CD4-positive, alpha-beta T cell treated with Interleukin-21 for 1 hour (primary cell): ENCODE measurements at places on chromosomes 5 and 9.

- no peak for DNase-seq
Observed at GRCh38 chr5:10655161-10655971, 91.5 kb downstream of the ANKRD33B start.

GRCh38 chr9:123049589-123050222 is 16.2 kb downstream of the GPR21 start:
- DNase-seq = no peak

DNA sequence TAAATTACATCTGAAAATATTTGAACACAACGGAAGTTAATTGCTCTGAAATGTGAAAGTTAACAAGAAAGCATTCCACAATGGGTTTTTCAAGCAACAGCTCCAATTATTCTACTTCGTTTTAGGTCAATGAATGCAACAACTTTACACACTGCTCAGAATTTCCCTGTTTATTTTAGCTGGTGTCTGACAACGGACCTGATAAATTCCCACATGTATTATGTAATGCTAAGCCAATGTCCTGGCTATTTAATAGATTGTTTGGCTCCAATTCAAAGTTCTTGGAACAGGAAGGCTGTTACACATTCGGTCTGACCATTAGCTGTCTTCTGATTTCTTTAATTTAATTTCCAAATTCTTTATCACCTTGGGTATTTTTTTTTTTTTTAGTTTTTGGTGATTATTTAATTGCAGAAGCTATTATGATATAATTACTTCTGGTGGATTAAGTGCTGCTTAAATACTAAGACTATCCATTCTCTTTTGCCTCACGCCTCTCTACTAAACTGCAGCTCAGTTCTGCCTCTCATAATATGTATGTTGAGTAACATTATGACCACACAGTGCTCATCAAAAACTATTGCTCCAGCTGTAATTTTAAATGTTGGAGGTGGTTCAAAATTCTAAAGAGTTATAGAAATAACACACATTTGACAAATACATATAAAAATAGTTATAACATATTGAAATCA is 57.9 kb downstream of the MEF2C start:
- no peak for DNase-seq

GRCh38 chr5:33423018-33423630 is 17.6 kb upstream of the TARS1 start:
- no peak for DNase-seq

DNA sequence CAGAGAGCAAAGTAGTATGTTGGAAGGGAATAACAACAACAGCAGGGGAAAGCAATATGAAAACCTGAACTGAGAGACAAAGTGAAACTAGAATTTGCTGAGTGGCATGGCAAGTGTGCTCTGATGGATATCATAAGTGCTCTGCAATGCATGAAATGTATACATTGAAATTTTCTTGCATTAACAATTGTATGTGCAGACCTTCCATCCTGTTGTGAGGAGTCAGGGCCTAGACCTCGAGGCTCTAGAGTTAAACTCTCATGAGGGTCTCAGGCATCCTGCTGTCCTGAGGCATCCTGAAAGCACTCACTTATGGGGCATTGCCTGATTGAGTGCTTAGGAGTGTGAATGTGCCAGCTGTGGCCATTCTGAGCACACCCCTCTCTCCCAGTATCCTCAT is 1.1 kb downstream of the ECM2 start:
- no peak for DNase-seq

GRCh38 chr5:107831612-107832395 is 161.1 kb upstream of the EFNA5 start:
- DNase-seq = no peak

DNA sequence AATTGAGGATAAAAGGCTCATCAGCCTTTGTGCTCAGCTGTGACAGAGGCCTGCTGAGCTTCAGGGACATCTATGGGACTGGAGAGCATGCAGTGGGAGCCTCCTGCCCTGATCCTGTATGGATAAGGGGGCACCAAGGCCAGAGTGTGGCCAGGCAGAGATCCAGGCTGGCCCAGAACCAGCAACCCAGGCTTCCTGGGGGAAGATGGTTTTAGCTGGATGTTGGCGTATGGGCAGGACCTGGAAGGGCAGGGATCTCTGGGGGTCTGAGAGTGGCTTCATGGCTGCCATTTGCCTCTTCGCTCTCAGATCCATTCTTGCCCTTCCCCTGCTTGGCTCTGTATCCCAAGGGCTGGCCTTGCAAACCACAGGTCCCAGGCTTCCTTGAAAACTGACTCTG is 169.9 kb downstream of the MACROH2A1 start:
- no peak for DNase-seq

DNA sequence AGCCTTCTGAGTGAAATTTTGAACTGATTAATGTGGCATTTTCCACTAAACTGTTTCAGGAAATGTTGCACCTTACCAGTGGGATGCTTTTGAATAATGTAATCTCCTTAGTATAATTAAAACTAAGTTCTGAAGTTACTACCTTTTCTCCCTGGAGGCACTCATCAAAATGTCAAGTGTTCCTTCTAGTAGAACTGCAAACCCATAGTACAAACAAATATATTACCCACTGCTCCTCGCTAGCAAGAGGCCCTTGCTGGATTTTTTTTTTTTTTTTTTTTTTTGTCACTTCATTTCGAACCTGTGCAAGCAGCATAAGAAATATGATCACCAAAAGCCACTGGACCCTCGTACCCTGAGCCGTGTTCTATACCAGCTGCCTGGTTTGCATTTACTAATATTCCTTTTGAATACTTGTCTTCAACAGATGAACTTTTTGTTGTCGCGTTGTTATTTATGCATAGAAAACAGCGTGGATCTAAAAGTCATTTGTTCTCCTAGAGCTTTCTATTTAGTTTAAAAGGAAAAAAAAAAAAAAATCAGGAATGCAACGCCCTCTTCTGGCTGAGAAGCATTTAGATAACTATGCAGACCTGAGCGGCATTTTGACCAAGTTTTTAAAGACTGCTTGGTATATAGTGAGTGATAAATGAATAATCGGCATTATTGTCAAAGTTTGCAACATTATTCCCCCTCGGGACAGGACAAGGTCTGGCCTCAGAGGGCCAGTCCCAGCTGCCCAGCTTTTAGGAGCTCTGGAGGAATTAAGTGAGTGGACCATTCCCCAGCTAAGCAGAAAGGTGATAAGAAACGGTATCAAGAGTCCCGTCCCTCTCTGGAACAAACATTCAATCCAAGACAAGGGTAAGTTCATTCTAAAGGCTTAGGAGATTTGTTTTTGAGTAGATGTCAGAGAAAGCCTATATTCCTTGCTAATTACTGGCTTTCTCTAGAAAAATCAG is 162.5 kb upstream of the KIF2A start:
- DNase-seq = no peak

GRCh38 chr5:154103233-154103632 is 64.5 kb downstream of the MFAP3 start:
- no peak for DNase-seq

- no peak for DNase-seq
Observed at GRCh38 chr9:90065851-90066250, 461.0 kb downstream of the GADD45G start.

DNA sequence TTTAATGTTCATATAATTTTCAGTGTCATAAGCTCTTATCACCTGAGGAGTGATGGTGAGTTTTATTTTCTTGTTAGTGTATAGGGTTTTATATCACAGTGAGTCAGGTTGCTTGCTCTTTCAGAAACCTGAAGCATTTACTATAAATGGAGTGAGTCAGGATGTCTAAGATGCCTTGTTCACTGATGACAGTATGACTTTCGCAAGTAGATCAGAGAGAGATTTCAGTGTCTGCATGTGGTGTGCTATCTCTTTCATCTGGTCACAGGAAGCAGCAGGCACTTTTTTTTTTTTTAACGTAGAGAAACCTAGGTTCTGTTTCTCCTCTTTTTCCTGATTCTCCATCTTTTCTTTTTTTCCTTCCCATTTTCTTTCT is 237.1 kb downstream of the DMRTA1 start:
- DNase-seq = no peak

- DNase-seq = no peak
Observed at GRCh38 chr5:160638161-160638742, 213.8 kb downstream of the ATP10B start.

GRCh38 chr9:120891245-120891883 is 14.4 kb upstream of the PHF19 start:
- DNase-seq = peak; percentile 62

DNA sequence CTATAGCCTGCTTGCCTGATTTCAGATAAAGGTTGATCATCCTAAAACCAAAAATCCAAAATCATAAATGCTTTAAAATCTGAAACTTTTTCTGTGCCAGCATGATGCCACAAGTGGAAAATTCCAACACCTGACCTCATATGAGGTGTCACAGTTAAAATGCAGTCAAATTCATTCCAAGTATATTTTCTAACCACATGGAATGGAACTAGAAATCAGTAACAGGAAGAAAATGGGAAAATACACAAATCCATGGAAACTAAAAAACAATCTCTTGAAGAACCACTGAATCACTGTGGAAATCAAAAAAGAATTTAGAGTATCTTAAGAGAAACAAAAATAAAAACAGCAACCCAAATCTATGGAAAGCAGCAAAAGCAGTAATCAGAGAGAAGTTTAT is 297.5 kb upstream of the COX7C start:
- DNase-seq = no peak

DNA sequence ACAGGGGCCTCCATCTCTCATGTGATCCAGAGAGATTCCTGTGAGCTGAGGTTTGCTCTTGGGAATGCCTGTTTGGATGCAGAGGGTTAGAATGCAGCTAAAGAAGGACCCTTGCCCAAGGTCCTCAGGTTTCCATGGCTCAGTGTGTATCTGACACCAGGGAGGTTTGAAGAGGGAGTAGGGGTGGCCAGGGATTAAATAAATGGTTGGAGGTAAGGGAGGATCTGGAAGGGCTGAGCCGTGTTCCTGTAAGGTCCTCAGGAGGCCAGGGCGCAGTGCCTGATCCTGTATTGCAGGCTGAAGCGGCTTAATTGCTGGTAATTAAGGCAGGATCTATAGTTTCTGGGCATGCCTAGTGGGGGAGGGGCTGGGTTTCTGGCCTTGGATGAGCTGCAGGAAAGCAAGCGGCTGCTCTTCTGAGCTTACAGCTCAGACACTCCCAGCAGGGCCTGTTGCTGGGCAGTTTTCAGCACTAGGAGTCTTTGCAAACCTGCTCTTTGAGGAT is 41.5 kb upstream of the MAP1B start:
- DNase-seq = no peak

- DNase-seq = peak; percentile 40
Observed at GRCh38 chr9:86303316-86303975, 21.1 kb upstream of the ISCA1 start.

- DNase-seq = no peak
Observed at GRCh38 chr9:107738789-107739188, 249.2 kb upstream of the KLF4 start.

DNA sequence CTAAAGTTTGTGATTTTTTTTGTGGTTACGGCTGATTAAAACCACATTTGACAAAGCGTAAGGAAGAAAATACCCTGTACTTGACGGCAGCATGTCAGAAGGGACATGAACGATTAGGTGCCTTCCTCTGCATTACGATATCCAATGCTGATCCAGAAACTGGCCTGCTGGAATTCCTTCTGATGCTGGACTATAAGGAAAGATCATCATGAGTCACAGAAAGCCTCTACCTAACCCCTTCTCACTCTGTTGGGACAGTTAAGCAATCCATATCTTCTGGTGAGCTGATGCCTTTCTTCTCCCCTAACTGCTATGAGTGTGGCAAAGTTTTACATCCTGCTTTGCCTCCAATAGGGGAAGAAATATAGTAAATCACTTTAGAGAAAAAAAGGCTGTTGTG is 78.4 kb upstream of the PAPPA start:
- no peak for DNase-seq

GRCh38 chr9:121809356-121810050 is 158.1 kb downstream of the DAB2IP start:
- DNase-seq = no peak

DNA sequence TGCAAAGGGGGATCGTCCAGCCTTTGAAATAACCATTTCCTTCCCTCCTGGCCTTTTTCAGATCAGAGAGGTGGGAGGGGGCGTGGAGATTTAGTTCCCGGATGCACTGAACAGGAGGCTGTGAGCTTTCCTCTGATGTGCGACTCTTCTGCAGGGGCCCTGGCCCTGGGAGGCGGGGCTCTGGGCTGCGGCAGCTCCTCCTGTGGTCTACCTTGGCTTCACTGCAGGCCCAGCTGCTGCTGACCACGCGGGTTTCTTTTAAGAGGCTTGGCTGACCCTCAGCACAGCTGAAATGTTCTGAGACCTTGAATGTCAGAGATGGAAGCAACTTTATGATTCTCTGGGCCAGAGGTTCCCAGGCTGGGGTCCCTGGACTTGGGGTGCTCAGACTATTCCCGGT is 27.0 kb upstream of the COL15A1 start:
- DNase-seq = no peak

- peak; percentile 47 for DNase-seq
Observed at GRCh38 chr5:35803191-35803651, 53.5 kb upstream of the IL7R start.

DNA sequence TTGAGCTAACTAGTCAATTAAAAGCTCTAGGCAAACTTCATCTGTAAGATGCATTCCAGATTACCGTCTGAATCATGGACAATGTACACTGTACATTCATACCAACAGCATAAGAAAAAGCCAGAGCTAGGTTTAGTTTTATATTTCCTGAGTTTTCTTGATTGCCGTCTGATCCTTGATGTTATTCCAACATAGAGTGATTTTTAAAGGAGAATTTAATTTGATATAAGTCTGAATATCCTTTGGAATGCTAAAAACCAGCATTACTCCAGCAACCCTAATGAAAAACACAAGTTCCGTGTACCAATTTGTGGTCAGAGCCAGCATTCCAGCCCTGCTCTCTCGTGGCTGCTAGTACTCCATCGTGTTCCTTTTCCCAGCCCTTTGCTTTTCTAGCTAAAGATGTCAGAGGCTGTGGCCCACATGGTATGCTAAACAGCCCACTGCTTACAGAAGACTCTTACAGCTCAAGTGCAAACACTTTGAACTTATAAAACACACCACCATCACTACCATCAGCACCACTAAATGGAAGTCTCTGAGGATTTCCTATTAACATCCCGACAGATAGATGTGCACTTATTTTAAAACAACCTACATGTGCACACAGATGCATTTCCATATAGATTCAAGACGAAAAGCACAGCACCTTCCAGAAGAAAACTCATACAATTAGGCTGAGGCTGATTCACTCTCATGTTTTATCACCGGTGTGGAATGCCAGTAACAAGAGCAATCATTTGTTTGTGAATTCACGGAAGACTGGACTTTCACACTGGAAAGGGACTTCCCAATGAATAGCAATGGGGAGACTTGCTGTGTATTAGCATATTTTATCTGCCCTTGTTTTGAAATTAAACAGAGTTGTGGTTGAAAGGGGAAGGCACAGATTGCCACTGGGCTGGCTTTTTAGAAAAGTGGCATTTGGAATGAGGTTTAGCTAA is 246.9 kb upstream of the GAS1 start:
- DNase-seq = no peak

- no peak for DNase-seq
Observed at GRCh38 chr5:15539951-15540350, 40.0 kb downstream of the FBXL7 start.

DNA sequence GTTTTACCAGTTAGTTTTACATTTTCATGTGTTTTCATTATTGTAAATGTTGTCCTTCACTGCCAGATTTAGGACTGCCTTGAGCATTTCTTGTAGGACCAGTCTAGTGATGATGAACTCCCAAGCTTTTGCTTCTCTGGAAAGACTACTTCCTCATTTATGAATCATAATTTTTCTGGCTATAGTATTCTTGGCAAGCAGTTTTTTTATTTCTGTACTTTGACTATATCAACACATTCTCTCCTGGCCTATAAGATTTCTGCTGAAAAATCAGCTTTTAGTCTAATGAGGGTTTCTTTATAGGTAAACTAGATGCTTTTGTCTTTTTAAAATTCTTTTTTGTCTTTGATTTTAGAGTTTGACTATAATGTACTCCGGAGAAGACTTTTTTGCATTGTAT is 256.8 kb upstream of the GRAMD2B start:
- no peak for DNase-seq
